Activated naive CD8-positive, alpha-beta T cell treated with anti-CD3 and anti-CD28 coated beads for 36 hours (primary cell): ENCODE measurements at places on chromosomes 2 and 18. TPM values are rescaled to one million over a fixed set of nuclear protein-coding genes. Genes with fewer than 3 reads are reported as not detected.
A peak's percentile ranks its signal among the peaks of the same experiment; 100 is the strongest.

The ANKRD30BL gene
- total RNA-seq: 0.29 TPM

The CRYGC gene
- not detected for total RNA-seq

The UBE2E3 gene
- total RNA-seq: 30.2 TPM

DNA sequence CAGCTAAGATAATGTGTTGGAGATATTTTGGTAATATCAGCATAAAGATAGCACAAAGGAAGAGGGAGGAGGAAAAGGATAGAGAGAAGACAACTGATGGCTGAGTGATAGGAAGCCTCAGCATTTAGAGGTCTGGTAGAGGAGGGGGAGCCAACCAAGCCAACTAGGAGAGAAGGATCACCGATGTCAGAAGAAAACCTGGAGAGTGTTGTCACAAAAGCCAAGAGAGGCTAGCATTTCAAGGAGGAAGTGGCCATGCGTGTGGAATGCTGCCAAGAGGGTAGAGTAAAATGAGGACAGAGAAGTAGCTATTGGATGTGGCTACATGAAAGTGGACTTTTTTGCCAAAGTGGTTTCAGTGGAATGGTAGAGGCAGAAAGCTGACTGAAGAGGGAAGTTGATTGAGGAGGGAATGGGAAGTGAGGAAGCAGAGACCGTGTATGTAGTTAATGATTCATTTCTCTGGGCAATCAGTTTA lies 34.3 kb downstream of the LCLAT1 start:
- no peaks in the 10 kb centered on the region for H3K27me3 ChIP-seq
- peaks cover 26% of the 10 kb centered on the region for H3K4me1 ChIP-seq
- H3K4me3 ChIP-seq: no peak overlapping the region
- H3K27ac ChIP-seq: peak overlapping the region; percentile 3

DNA sequence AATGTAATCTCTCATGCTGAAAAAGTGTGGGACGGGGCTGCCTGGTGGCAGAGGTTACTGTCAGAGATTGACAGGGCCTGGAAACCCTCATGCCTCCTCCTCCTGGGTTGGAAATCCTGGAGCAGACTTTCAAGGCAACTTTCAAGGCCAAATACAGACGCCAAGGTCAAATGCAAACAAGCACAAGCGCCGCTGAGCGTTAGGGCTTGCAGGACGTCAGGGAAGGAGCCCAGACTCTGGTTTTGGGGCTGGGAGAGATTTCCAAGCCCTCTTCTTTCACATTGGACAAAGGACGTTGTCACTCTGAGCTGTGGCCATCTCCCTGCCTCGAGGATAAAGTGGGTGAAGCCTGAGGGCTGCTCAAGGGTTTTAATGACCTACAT lies 120.1 kb downstream of the TWIST2 start:
- H3K4me3 ChIP-seq: no peak overlapping the region
- H3K27me3 ChIP-seq: peaks cover 24% of the 10 kb centered on the region
- no peaks in the 10 kb centered on the region for H3K4me1 ChIP-seq
- H3K27ac ChIP-seq: no peak overlapping the region
- H3K36me3 ChIP-seq: no peaks in the 10 kb centered on the region

- H3K36me3 ChIP-seq: no peaks in the 10 kb centered on the region
- H3K27ac ChIP-seq: no peak overlapping the region
- H3K4me1 ChIP-seq: no peaks in the 10 kb centered on the region
- H3K27me3 ChIP-seq: peaks cover 5% of the 10 kb centered on the region
These were observed 54.3 kb upstream of the COL3A1 start for GRCh38 chr2:188919824-188920223.

DNA sequence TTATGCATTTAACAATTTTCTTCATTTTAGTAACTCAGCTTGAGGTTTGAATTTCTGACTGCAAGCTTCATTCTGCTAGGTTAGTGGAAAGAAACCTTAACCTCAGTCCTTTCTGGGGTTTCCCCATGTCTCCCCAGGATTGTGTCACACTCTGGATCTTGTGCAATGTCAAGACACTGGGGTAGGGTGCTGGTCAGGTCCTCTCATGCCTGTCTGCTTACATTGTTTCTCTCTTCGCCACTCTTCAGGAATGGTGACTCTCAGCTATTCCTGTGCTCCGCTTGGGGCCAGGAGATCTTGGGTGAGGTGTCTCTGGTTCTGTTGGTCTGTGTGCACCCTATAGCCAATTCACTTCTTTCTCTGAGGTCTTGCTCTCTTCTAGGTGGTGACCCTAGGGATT lies 23.9 kb downstream of the CTLA4 start:
- H3K27me3 ChIP-seq: peaks cover 2% of the 10 kb centered on the region
- H3K27ac ChIP-seq: peak overlapping the region; percentile 85
- peak; percentile 67 for DNase-seq
- H3K36me3 ChIP-seq: peaks cover 6% of the 10 kb centered on the region
- no peak overlapping the region for H3K4me3 ChIP-seq

DNA sequence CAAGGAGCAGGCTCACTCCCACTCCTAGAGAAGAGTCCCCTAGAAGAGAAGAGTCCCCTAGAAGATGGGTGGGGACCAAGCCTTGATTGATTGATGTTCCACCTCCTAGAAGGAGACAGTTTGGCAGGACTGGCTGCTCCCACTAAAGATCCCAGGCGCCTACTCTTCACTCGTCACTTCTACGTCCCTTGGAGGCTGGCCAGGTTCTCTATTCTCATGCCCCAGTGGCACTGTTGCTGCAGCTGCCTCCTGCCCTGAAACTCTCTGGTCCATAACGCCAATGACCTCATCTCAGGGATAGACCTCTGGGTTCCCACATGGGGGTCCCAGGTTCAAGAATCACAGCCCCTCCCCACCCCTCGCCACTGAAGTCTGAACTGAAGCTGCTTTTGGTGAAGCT lies 2.5 kb upstream of the SP140L start:
- peaks cover 59% of the 10 kb centered on the region for H3K36me3 ChIP-seq
- no peak overlapping the region for H3K27ac ChIP-seq
- no peak for DNase-seq
- H3K27me3 ChIP-seq: no peaks in the 10 kb centered on the region
- peaks cover 49% of the 10 kb centered on the region for H3K4me1 ChIP-seq
